KG1 (cell line): ENCODE measurements at places on chromosomes 6 and 20.
A peak's percentile ranks its signal among the peaks of the same experiment; 100 is the strongest.

DNA sequence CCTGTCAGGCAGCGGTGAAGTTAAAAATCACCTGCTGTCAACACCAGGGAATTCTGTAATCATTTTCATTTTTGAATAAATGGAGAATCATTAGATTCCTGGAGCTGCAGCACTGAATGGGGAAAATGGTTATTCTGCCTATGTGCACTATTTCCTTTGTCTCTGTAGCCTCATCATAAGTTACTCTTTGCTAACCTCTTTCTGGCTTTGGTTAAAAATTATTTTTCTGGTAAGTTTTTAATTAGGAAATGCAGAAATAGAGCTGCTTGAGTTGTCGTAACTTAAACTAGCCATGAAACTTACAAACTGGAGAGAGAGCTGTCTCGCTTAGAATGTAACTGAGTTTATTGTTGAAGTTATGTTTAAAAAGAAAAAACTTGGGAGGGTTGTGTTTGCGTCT, 28.8 kb downstream of the ZFAND3 start:
- no peak for DNase-seq

GRCh38 chr6:109434456-109434855, 6.0 kb downstream of the PPIL6 start:
- DNase-seq: no peak

GRCh38 chr6:44837255-44837654, 449.7 kb downstream of the CDC5L start:
- DNase-seq: no peak

GRCh38 chr6:13908955-13909381, 15.8 kb upstream of the RNF182 start:
- peak; percentile 23 for DNase-seq

GRCh38 chr20:50993876-50994275, 29.0 kb downstream of the KCNG1 start:
- DNase-seq: no peak
